SIG-M5 (cell line): ENCODE measurements at places on chromosomes 3 and 15.

GRCh38 chr3:42711491-42712343, 9.1 kb upstream of the HHATL start:
- DNase-seq, result no peak

- DNase-seq, result no peak
Observed at GRCh38 chr3:114218006-114218405, 19.4 kb downstream of the ZNF80 start.

- DNase-seq, result no peak
Observed at GRCh38 chr15:77107531-77108355, 36.8 kb upstream of the TSPAN3 start.

DNA sequence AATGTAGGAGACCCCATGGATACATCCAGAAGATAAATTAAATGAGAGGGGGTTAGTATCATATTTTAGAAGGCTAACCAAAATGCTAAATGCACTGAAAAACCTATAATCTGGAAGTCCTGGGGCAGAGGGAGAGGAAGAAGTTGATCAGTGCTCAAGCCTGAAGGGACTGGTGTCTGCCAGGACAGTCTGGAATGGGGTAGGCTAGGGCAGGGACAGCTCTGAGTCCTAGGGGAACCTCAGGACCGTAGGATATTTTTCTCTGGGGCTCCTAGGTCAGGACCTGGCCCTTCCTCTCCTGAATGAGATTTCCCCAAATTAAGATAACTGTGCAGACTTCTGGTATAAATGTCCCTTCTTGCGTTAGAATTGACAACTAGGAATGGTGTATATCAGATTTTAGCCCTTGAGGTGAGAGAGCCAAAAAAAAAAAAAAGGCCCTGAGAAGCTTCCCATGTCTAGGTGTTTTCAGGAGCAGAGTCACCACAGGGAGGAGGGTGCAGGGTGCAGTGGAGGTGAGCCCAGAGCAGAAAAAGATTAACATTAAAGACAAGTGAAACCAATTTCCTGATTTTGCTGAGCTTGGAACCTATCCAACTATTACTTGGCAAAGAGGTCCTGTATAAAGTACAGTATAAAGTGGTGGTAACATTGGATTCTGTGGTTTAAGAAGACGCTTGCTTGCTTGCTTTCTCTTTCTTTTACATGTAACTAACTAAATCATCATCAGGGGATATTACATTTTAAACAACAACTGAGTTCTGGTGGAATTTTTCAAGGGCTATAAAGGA, 63.5 kb downstream of the HACD2 start:
- DNase-seq, result no peak

DNA sequence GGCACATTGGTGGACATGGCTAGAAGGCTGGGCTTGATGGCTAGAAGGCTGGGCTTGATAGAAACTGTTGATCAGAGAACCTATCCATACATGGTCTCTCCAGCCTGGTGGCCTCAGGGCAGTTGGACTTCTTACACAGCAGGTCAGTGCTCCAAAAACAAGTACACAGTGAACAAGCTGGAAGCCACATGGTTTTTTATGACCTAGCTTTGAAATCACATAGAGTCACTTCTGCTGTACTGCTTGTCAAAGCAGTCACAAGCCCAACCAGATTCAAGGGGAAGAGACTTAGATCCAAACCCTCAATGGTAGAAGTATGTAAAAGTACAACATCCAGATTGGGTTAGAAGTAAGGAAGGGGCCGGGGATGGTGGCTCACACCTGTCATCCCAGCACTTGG, 89.4 kb upstream of the HES1 start:
- DNase-seq, result no peak

- DNase-seq, result no peak
Observed at GRCh38 chr15:91780387-91780786, 73.1 kb upstream of the SLCO3A1 start.

GRCh38 chr15:88377509-88377908, 89.7 kb downstream of the MRPL46 start:
- no peak for DNase-seq

DNA sequence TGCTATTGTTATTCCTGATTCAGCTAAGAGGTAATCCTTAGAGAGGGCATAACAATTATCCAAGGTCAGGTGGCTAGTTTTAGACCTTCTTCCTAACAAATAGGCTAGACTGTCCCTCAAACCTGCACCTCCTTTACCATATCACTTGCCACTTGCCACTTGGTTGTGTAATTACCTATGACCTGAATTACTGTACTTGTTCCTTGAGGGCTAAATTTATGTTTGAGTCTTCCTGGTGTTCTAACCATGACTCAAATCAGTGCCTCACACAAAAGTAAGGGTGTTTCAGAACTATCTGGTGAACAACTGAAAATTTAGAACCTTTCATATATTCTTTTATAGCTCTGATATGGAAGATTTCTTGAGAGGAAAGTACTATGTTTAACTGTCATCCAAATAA, 365.8 kb upstream of the SEMA6D start:
- DNase-seq, result no peak

- DNase-seq, result no peak
Observed at GRCh38 chr3:32302601-32303398, 64.3 kb downstream of the CMTM8 start.

GRCh38 chr15:100334456-100334855, 7.3 kb downstream of the ADAMTS17 start:
- no peak for DNase-seq

DNA sequence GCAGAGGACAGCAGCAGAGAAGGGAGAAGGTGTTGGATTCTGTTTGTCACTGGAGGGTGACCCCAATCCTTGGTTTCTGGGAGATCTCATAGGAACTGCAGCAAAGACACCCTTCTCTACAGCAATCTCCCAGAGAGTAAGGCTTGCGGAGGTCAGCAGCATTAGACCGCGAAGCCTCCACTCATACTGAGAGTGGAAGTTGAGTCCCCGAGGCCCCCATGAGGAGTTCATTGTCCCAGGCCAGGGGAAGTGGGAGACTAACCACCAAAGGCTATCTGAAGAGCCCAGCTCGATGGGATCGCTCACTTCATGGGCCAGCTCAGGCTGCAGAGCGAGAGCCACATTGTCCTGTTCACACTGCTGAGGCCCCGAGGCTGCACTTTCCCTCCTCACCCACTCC, 44.6 kb downstream of the GLDN start:
- no peak for DNase-seq

DNA sequence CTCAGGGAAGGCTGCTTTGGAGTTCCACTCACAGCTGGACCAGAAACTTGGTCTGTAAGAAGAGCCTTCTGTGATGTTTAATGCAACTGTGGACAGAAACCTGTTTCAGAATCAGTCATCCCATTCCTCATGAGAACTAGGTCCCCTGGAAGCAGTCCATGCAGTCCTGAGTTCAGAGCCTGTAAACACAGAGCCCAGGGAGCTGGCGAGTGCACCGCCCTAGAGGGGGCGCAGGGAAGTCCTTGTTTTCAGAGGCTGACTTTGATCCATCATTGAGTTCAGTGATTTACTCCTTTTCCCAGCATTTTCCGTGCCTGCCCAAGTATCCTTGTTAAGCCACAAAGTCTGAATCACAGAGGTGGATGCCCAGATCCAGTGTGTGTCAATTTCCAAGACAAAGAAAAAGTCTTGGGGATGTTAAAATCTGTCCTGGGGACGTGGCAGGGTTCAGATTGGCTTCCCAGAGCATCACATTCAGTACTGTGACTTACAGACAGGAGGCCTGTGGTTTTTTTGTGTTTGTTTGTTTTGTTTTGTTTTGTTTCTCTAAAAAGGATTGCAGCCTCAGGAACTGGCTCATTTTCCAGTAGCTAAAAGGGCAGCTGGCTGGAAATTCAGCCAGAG, 9.8 kb upstream of the TXNRD3 start:
- DNase-seq, result no peak

DNA sequence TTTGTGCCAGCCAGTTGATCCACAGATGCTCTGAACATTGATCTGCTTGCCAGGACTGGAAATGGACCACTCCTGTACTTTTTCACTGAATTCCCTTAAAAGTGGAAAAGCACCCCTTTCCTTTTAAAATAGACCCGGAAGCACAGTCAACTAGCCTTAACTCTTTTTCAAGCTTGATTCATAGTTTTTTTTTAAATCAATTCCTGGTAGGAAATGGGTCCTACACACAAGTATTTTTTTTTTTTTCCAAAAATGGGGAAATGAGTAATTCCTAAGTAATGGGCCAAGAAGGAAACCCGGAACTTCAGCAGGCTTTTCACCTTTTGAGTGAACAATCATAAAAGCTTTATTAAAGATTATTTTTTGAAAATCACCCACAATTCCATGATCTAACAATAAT, 234.4 kb upstream of the ADAMTS9 start:
- no peak for DNase-seq

GRCh38 chr3:8864402-8865350, 95.3 kb upstream of the OXTR start:
- DNase-seq, result peak; percentile 31

DNA sequence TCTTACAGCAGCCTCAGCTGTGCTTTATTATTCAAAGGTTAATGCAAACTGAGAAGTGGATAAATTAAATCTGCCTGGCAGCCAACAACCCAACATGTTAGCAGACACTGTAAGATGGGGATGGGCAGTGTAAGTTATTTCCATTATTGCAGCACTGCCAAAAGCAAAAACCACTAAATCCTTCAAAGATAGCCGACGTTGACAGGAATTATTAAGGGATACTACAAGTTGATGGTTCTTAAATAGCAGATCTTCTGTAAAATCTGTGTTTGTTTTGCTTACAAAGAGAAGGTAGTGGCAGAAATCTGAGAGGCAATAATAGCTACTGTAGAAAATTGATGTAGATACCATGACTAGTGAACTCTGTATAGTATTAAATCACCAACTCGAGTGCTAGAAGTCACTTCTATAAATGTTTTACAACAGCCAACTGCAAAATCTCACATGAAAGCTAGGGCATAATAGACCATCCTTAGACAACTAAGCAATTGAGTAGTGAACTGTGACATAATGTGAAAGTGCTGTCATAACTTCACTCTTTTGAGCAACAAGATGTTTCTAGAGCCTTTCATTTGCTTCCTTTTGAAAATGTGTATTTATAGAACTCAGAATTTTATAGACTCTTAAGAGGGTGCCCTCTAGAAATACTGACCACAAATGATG, 278.6 kb downstream of the UBE2E2 start:
- no peak for DNase-seq
